ENCODE measurements at places on chromosomes 13 and 19.

GRCh38 chr19:10808937-10809649, 26.9 kb downstream of the TMED1 start:
- no peak for DNase-seq

- no peak for DNase-seq
Measured at GRCh38 chr13:112532837-112533745, 54.9 kb downstream of the TUBGCP3 start.

DNA sequence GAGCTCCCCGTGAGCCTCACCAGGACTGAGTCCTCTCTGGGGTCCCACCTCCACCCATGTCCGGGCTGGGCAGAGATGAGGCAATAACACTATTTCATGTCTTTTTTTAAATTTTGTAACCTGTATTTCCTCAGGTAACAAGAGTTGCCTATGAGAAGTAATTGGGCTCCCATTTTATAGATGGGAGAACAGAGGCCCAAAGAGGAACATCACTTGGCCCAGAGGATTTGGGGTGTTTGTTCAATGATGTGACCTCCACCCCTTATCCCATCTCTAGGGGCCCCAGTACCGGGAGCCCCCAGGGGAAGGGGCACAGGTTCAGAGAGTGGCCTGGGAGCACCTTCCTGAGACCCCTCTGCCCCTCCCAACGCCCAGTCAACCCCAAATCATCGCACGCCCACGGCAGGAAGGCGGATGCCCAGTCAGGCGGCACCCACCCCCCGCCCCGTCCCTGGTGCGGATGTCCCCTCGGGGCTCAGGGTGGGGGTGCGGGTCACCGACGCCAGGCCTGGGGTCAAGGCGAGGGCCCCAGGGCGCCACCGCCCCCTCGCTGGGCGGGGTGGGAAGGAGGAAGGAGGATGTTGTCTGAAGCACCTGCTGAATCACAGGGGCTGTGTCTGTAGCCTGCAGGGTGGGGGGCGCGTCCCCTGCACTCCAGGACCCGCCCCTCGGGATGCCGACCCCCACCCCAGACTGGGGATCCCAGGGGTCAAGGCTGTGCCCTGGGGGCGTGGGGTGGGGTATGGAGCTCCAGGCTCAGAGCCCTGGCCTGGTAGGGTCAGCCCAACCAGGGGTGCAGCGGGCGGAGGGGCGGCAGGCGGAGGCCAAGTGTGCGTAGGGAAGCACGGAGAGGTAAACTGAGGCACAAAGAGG, 9.0 kb upstream of the CIRBP start:
- DNase-seq = no peak

DNA sequence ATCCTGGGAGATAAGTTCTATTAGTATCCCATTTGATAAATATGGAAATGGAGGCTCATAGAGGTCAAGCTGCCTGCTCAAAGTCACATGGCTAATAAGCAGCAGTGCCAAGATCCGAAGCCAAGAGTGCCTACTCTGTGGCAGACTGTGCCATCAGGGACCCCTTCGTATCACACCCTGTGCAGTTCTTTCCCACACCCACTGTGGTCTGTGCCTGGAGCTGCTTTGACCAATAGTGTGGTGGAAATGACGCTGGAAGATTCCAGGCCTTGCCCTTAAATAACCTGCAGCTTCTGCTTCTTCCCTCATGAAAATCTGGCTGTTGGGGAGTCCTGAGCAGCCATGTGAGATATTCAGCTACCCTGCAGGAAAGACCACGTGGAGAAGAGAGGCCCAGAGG, 10.1 kb downstream of the OPA3 start:
- no peak for DNase-seq

DNA sequence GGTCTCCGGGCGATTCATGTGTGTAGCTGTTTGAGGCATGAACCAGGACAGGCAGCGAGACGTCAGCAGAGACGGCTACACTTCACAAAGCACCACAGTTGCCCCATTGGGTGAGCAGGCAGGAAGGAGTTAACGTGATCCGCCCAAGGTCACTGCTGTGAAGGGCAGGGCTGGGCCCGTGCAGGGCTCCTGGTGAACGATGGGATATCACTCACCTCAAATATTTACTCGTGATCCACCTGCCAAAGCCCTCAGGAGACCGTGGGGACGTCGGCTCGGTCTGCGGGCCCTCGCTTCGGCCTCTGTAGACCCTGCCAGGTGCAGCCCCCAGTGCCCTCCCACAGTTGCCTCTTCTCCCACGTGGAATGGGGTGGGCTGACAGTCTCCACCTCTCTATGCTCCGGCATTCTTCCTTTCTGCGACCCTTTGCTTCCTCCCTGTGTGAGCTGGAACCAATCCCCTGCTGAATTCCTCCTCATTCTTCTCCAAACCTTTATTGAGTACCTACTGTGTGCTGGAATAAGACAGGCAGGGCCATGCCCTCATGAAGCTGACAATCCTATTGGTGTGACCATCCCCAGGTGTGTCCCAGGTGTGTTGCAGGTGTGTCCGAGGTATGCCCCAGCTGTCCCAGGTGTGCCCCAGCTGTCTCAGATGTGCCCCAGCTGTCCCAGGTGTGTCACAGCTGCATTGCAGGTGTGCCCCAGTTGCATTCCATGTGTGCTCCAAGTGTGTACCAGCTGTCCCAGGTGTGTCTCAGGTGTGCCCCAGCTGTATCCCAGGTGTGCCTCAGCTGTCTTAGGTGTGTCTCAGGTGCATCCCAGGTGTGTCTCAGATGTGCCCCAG, 2.0 kb upstream of the GRK1 start:
- no peak for DNase-seq

DNA sequence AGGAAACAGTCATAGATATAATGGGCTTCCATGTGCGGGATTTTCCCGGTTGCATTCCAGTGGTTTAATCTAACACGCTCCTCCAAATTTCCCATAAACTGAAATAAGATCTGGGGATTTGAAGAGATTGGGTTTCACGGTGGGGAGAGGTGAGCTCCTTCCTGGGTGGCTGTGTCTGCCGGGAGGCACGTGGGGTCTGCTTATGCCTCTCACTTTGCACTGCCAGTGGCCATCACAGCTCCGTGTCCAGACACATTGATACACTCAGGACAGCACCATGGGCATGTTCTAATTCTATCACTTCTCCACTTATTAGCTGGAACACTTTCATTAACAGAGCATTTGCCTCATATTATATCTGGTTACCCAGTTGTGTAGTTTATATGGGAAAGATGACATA, 73.4 kb downstream of the SOX1 start:
- no peak for DNase-seq

DNA sequence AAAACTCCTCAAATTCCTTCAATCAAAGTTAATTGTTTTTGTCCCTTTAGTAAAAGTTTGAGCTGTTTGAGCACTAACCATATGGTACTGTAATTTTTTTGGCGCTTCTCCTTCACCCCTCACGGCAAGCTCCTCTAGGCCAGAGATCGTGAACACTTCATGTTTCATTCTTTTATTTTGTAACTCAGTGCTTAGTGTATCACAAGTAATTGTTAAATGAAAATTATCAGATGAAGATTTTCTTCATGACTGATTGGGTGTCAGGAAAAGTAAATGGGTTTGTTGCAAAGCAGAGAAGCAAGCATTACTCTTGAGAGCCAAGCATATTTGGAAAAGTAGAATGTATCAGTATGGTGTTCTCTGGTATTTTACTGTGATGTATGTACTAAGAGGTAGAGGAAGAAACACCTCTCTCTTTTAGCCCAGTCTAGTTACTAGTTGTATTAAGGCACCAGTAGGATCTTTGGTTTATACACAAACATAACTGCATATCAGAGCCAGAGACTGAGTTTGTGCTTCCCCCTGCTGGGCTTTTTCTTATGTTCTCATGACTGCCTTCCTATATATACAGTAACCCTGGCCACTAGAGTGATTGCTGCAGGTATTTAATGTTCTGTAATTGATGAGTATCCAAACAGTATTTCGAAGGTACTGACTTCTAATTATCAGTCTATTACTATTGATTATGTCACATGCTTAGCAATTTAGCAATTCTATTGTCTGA, 202.3 kb upstream of the KLHL1 start:
- DNase-seq = no peak

DNA sequence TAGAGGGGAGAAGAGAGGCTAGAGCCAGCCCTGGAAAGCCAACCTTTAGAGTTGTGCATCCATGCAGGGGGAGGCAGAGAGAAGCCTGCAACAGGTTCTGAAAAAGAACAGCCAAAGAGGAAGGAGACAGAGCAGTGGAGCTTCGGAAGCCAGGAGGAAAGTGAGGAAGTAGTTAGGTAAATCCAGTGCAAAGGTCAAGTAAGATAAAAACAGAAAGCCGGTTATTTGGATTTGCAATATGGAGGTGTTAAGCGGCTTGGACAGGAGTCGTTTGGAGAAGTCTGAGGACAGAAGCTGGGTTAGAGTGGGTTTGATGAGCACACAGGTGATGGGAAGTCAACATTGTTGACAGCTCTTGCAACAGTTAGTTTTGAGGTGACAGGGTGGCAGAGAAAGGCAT, 53.5 kb upstream of the FLT1 start:
- DNase-seq = no peak

DNA sequence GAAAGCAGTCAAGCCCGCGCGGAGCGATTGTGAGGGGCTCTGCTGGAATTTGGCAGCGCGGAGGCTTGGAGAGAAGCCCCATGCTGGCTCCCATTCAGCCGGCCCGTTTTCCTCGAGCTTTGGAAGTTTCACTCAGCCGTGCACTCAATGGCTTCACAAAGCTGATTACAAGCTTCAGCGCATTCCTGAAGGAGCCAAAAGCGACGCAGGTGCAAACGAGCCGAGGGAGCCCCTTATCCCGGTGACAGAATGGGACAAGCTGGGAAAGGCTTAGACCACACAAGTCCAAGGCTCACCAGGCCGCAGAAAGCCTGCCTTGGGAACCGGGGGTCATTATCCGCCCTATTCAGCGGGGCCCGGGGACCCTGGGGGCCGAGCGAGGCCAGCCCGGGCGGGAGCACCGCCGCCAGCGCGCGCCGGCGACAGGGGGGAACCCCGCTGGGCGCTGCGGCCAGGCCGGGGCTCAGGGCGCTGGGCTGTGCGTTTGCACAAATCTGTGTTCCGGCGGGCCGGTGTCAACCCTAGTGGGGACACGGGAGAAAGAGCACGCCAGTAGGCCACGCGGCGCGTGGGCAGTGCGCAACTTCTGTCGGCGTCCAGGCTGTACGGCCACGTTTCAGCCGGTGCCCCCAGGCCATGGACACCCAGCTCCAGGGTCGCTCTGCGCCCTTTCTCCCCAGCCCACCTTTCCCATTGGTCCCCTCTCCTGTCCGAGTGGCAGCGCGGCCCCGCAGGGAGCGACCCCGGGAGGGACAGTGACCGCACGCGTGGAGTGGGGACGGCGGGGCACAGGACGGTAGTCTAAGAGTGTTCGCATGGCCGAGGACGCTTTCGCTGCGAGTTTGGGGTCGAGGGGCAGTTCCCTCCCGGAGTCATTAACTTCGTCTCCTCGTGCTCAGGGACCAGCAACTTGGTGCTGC, 37.3 kb downstream of the SOX1 start:
- DNase-seq = no peak

DNA sequence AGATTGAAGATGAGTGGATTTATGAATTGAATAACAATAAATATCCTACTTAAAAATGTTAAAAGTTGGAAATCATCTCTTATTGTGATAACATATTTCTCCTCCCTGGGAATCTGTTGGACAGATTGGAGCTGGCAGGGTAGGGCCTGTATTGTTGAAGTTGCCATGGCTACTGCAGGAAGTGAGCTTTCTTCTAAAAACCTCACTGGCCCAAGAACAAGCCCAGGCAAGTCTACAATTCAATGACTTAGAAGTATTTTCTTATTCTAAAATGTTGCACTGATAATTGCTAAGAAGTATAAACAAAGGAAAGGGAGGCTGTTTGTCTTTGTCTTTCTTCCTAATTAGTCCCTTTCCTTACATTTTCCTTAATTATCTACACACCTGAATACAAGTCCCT, 112.1 kb downstream of the DLEU7 start:
- no peak for DNase-seq

DNA sequence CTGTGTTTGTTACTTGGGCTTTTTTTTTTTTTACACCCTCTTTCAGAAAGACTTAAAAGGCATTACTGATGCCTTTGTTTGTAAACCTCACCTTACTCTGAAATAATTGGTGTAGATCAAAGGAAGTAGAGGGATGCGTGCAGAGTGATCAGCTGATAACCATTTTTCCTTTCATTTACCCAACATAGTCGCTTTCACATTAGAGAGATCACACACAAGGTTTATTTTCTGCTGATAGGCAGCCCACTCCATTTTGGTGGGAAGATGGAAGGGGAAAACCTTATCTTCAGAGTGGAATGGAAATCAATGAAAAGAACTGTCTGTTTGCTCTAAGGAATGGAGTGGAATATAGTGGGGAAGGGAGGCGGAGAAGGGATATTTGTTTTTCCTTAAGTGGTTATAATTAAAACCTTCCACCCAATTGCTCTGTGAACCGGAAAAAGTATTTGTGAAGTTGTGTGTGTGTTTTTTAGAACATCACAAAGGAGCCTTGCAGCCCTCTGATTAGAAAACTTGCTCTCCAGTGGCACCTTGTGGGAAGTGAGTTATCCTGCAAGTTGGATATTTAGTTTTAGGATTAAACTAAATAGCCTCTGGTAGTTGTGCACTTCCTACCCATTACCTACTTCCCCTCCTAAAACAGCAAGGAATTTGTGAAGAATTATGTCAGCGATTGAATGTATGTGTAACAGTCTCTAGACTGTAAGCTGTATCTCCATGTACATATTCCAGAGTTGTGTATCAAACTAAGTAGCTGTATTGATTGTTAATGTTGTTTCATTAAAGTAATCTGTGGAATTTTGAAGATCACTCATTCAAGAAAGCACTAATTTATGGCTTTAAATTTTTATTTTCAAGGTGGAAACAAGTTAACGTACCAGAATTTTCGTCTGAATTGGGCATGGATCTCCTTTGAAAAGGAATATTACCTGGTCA, 76.8 kb downstream of the FREM2 start:
- DNase-seq = peak; percentile 42

GRCh38 chr13:76378767-76379166, 507.4 kb downstream of the KCTD12 start:
- DNase-seq = no peak

- DNase-seq = no peak
Measured at GRCh38 chr13:112907871-112908331, 61.1 kb upstream of the MCF2L start.

- no peak for DNase-seq
Measured at GRCh38 chr13:50969691-50970090, 60.1 kb downstream of the RNASEH2B start.

DNA sequence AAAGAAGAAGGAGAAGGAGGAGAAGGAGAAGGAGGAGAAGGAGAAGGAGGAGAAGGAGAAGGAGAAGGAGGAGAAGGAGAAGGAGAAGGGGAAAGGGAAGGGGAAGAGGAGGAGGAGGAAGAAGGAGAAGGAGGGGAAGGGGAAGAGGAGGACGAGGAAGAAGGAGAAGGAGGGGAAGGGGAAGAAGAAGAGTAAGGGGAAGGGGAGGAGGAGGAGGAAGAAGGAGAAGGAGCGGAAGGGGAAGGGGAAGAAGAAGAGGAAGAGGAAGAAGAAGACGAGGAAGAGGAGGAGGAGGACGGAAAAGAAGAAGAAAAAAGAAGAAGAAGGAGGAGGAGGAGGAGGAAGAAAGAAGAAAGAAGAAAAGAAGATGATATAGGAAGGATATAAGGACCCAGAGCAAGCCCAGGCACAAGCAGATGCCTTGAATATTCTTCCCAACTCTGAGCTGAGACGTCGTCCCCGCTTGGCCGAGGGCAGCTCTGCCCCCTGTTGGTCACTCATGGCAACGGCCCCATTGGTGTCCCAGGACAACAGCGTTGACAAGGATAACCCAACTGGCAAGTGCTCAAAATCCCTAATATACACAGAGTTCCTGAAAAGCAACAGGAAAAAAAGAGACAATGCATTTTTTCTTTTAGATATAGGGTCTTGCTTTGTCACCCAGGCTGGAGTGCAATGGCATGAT, 30.6 kb upstream of the IGSF23 start:
- DNase-seq = no peak
